ENCODE measurements at places on chromosomes 16 and 17.

GRCh38 chr16:17567455-17567854 is 96.7 kb upstream of the XYLT1 start:
- no peak for DNase-seq

DNA sequence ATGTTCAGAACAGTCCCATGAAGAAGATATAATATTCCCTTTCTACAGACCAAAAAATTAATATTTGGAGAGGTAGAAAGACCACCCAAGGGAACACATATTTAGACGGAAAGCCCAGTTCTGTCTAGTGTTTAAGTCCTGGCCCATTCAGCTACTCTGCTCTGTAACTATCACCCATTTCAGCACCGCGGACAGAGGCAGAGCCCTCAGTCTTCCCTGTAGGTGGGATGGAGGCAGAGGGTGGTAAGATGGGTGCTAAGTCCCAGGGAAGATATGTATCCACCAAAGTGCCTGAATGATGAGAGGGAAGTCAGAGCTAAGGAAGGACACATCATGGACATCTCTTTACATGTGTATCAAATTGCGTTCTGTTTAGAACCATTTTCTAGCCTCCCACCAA is 27.8 kb upstream of the C16orf78 start:
- no peak for DNase-seq

DNA sequence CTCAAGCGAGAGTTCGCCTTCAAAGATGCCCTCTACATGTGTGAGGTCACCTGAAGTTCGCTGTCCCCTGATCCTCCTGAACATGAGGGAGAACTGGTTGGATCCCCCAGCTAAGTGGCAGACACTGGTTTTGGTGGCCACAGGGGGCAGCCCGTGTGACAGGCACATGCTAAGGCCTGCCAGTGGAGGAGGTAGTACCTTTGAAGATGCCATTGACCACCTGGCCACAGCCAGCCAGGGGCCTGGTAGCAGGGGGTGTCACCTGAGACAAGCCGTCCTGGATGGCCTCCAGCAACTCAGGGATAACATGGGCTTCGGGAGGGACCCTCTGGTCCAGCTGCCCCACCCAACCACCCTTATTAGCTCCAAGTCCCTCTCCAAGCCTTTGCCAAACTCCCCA is 7.3 kb upstream of the ALDH3A1 start:
- DNase-seq, result no peak

DNA sequence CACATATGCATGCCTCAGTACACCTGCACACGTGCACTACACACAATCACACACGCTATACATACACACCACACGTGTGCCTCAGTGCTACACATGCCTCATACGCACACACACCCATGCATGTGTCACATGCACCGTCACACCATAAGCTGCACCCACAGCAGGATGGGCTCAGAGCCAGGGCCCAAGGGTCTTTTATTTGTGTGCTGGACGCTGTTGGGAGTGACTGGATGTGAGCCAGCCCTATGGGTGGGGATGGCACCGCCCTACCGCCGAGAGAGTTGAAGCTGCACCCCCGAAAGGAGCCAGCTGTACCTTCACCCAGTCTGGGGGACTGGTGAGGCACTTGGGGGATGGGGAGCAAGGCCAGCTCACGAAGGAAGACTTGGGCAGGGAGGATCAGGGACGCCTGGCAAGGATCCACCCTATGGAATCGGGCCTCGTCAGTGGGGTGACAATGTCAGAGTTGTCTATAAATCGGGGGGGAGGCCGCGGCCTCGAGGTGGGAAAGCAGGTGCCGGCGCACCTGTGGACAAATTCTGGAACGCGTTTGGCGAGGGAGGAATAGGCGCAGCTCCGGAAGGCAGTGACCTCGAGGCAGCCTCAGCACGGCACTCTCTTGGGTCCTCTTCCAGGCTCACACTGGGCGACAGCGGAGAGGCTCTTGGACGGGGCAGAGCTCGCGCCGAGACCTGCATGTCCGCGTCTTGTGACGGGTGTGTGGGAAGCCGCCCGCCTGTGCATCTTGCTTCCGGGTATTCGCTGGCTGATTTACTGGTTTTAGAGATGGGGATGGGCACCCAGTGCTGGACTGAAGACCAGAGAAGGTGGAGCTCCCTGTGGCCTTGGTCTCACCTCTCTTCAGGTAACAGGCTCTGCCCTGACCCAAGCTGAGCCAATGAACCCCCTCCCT is 7.3 kb downstream of the RGS11 start:
- no peak for DNase-seq

DNA sequence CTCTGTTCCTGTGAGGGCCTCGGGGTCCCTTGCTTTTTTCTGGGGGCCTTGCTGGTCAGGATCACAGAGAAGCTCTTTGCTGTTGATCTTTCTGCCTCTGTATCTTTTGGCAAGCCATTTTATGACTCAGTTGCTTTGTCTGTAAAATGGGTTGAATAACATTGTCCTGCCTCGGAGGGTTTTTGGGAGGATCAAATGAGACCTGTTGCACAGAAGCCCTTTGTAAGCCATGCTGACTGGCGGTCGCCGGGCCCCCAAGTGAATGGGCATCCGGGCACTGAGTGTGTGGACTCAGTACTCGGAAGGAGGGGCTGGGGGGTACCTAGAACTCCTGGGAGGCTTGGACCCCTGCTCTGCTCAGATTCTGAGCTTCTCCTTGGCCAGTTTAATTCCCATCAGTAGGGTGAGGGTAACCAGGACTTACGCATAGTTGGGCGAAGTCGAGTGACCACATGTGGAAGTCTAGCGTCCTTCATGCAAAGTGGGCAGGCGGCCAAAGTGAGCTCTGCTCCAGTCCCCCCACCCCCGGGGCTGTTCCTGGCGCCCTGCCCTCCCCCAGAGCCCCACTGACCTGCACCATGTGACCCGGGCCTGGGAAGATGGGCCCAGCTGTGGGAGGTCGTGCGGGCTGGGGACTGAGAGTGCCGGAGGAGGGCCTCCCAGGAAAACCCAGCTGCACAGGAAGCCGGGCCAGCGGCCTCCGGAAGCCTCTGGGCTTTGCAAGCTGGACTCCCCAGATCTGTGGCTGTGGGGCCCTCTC is 284.0 kb downstream of the SEC14L1 start:
- DNase-seq, result no peak

Measured in stimulated activated CD8-positive, alpha-beta memory T cell treated with anti-CD3 and anti-CD28 coated beads, Interleukin-4, amount 100 ng/mL, for 1 hour (primary cell).